ENCODE measurements at places on chromosomes 16 and 17.

DNA sequence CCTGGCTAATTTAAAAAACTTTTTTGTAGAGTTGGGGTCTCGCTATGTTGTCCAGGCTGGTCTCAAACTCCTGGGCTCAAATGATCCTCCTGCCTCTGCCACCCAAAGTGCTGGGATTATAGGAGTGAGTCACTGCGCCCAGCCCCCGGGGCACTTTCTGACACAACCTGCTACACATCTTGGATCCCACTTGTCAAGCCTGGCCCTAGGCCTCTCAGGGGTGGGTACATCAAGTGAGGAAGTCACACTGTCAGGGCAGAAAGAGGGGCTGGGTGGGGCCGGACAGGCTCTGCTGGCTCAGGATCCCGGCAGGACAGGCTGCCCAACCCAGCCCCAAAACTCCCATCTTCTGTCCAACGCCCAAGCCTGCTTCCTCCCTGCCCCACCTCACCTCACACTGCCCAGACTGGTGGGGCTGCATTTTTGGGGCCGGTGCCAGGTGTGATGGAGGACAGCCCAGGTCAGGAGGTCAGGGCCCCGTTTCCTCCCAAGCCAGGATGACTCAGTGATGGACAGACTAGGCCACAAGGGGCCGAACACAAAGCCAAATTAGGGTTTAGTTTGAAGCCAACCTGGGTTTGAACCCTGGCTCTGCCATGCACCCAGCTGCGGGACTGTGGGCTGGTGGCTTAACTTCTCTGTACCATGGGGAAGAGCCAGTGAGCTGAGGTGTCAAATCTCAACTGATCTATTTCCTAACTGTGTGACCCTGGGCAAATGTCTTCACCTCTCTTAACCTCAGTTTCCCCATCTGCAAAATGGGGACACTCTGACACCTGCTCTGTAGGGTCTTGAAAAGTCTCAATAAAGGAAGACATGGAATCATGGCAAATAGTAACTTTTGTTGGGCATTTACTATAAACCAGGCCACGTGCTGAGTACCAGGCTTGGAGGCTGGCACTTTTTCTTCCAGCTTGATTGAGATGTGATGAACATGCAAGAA, 8.9 kb upstream of the PPL start:
- DNase-seq = peak; percentile 41

DNA sequence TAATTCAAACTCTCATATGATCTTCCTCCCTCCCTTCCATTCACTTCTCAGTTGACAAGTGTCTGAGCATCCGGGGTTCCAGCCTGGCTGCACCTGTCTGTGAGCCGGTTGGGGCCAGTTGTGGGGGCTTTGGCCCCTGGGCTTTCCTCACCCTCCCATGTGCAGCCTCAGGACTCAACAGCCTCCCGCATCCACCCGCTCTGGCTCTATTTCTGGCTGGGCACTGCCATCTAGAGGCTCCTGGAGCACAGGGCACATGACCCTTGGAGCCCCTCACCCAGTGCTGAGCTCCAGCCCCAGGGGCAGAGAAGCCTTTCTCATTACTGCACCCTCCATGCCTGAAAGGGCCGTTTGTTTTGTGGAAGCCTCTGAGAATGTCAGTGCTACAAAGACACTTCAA, 43.3 kb downstream of the HAPSTR1 start:
- DNase-seq = peak; percentile 22

- DNase-seq = no peak
Measured at GRCh38 chr17:79036596-79036995, 12.6 kb downstream of the C1QTNF1 start.

- DNase-seq = no peak
Measured at GRCh38 chr17:78423961-78424675, 45.7 kb downstream of the PGS1 start.

GRCh38 chr16:16992975-16993765, 477.6 kb downstream of the XYLT1 start:
- DNase-seq = no peak

DNA sequence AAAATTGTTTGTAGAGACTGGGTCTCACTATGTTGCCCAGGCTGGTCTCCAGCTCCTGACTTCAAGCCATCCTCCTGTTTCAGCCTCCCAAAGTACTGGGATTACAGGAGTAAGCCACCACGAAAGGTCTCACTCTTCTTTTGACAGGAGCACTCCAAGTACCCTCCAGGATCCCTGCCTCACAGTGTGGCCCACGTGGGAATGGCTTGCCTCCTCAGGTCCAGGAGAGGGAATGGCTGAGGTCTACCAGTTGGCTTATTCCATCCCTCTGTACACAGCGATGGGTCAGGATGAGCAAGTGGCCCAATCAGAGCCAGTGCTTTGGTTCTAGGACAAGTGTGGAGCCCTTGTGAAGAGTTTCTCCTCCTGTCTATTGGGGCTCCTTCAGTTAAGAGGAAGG, 73.7 kb upstream of the ZNF423 start:
- DNase-seq = no peak

DNA sequence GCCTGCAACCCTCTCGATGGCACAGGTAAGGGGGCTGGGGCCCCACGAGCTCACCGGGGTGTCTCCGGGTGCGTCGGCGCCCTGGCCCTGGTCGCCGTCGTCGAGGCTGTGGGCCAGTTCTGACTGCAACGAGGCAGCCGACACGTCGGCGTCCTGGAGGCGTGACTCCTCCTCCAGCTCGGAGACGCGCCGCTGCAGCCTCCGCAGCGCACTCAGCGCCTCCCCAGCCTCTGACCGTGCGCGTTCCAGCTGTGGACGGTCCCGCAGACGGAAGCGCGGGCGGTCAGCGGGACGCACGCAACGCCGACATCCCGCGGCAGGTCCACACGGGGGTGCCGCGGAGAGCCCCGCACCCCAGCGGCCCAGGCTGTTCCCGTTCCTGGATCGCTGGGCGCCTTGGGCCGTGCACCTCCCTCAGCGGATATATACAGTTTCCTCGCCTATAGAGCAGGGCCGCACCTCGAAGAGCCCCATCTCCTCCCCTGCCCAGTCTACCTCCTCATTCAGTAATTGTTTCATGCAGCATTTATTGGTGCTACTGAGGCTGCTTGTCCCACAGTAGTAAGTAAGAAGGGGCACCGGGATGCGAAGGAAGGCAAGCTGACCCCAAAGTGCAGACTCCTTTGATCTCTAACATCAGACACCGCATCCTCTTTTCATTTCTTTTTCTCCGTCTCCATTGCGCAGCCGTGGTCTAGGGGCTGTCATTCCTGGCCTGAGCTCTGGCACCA, 5.8 kb downstream of the THOC6 start:
- no peak for DNase-seq

DNA sequence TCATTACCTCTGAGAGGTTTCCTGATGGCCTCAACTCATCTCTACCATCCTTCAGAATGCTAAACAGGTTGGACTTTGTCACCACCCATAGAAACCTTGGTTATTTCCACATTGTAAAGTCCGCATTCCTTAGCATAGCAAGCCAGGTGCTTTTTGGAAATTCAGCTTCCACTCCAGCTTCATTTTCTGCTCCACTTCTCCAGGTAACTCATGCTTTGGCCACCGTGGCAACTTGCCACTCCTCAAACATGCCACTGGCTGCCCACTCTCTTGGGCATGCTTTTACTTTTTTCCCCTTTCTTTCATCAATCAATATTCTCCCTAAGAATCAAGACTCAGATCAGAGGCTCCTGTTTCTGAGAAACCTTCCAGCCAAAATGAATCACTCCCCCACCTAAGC, 203.3 kb downstream of the CA10 start:
- no peak for DNase-seq

DNA sequence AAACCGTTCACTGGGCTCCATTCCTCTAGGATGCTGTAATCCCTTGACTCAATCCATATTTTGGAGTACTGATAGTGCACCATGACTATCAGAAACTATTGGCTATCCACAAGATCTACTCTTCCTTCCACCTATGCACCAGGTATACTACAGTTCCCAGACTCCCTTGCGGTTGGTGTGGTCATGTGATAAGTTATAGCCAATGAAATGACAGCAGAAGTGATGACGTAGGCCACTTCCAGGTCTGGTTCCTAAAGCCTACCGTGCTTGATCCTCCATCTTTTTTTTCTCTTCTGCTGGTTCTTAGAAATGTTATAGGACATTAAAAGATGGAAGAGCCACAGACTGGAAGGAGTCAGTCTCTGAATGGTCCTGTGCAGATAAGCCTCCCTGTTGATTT, 278.8 kb upstream of the C16orf82 start:
- no peak for DNase-seq

- DNase-seq = no peak
Measured at GRCh38 chr17:2170023-2170422, 115.1 kb downstream of the HIC1 start.

- DNase-seq = no peak
Measured at GRCh38 chr16:10600782-10601443, 20.5 kb upstream of the EMP2 start.

DNA sequence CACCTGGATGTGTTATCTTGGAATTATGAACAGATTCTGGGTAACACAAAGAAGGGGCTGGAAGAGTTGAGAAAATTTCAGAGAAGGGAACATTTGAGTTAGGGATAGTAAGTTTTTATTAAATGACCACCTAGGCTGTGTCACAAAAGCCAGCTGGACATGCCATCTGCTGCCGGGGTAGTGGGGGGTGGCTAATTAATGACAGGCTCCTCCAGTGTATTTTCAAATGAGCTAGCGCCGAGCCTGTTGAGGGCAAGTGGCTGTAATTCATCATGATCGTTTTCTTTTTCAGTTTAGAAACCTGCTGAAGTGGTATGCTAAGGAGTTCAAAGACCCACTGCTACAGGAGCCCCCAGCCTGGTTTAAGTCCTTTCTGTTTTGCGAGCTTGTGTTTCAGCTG, 6.2 kb downstream of the TMEM97 start:
- no peak for DNase-seq

- no peak for DNase-seq
Measured at GRCh38 chr17:83149761-83150251, 70.4 kb downstream of the METRNL start.

DNA sequence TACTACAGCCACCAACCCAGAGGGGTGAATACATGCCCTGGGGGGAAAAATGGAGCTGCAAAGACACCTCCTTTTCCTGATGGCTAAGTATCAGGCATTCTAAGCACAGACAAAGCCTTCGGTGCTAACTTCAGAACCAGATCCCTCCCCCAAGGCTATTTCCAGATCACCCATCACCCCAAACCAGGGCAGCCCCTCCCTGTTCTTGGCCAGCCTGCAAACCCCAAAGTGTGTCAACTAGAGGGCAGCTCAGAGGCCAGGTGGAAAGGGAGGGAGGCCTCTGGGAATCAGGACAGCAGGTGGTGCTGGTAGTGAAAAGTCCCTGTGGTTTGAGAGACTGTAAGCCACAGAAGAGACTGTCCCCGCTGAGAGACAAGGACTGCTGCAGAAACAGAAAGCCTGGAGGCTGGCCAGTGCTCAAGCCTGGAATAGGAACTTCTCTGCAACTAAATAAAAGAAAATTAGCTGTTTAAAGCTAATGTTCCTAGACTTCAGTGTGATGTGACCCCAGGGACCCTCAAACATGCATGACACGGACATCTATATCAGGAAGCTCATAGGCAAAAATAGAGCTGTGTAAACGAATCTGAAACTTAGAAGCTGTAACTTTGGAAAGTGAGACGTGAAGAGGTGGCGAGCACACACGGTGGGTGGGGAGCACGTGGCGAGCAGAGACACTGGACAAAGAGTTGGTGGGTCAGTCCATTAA, 9.1 kb downstream of the TUBG1 start:
- no peak for DNase-seq

GRCh38 chr16:89275837-89276720, 58.6 kb downstream of the ZNF778 start:
- no peak for DNase-seq

- no peak for DNase-seq
Measured at GRCh38 chr17:38425744-38426143, 2.5 kb upstream of the ARHGAP23 start.

DNA sequence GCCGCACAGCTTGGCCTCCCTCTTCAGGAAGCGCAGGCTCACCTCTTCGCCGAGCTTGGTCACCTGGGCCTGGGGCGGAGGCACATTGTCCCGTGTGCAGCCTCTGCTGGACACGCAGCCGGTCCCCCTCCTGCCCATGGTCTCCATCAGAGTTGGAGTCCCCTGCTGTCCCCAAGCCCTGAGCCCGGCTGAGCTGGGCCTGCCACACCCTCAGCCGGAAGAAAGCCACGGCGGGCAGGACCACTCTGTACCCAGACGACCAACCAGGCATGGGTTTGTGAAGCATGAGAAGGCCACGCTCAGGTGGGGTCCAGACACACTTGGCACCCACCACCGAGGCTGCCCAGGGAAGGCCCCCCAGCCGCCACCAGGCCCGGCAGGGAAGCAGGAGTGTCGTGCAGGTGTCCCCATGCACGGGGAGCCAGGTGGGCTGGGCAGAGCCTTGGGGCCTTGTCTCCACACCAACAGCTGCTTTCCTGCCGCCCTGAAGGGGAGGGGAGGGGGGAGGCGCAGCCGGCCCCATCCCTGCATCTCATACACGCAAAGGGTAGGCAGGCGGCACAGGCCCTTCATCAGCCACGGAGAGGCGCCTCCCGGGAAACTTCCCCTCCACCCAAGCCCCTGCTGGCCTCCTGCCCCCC, 5.2 kb downstream of the CCDC154 start:
- DNase-seq = no peak

- DNase-seq = no peak
Measured at GRCh38 chr17:50026046-50026675, 29.7 kb upstream of the ITGA3 start.

DNA sequence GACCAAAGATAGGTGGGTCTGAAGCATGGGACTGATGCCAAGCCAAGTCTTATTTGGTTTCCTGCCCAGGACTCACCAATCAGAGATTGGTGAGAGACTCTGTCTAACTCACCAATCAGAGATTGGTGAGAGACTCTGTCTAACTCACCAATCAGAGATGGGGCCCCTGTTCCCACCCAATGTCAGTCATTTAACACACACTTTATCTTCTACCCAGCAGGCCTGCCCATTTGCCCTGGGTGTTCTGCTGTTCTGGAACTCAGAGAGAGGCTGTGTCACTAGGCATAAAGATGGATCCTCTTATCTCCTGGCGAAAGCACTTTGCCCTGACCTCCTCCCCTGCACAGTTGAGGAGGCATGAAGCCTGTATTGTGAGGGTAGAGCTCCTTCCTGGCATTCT, 5.4 kb upstream of the RHOT1 start:
- DNase-seq = no peak

DNA sequence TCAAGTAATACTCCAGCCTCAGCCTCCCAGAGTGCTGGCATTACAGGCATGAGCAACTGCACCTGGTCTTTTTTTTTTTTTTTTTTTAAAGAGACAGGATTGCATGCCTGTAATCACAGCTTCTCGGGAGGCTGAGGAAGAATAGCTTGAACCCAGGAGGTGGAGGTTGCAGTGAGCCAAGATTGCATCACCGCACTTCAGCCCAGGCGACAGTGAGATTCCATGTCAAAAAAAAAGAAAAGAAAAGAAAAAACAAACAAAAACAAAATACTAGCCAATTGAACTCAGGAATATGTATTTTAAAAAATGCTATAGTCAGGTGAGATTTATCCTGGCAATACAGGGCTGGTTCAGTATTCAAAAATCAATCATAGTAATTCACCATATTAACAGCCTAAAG, 117.7 kb upstream of the TMEM97 start:
- DNase-seq = no peak

DNA sequence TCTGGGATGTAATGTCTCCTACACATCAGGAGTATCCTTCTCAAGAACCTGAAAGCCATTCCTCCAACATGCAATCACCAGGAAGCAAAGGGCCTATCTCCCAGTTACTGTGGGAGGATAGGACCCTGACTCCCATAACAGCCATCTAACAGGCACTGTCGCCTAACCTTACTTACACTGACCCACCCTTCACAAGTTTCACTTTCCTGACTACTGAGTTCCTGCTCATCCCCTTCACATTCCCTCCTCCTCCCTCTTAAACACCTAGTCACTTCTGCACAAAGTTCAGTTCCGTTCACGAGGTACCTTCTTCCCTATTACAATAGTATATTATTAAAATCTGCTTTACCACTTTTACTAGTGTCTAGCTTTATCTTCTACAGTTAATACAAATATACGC, 1.3 kb downstream of the C17orf67 start:
- DNase-seq = no peak

Data from tibial nerve (tissue), 4 donors.